Pancreas (tissue), 10 donors: ENCODE measurements at places on chromosomes 3 and 15. TPM values are rescaled to one million over a fixed set of nuclear protein-coding genes. Genes with fewer than 3 reads are reported as not detected.

The CSTA gene
- 3.7 TPM for polyA plus RNA-seq

The CLDN16 gene
- polyA plus RNA-seq = 0.57 TPM

The CCDC39 gene
- polyA plus RNA-seq = not detected

GRCh38 chr3:179682426-179683080 lies 29.7 kb downstream of the USP13 start:
- DNase-seq = no peak
- no peak overlapping the region for H3K4me3 ChIP-seq
- H3K36me3 ChIP-seq = no peaks in the 10 kb centered on the region
- no peaks in the 10 kb centered on the region for H3K27me3 ChIP-seq
- peaks cover 8% of the 10 kb centered on the region for H3K4me1 ChIP-seq

GRCh38 chr3:184314700-184315542 lies 515 bp downstream of the EIF4G1 start:
- no peaks in the 10 kb centered on the region for H3K27me3 ChIP-seq
- no peaks in the 10 kb centered on the region for H3K36me3 ChIP-seq
- peaks cover 19% of the 10 kb centered on the region for H3K4me1 ChIP-seq
- peak overlapping the region; percentile 83 for H3K4me3 ChIP-seq
- peak; percentile 92 for DNase-seq

DNA sequence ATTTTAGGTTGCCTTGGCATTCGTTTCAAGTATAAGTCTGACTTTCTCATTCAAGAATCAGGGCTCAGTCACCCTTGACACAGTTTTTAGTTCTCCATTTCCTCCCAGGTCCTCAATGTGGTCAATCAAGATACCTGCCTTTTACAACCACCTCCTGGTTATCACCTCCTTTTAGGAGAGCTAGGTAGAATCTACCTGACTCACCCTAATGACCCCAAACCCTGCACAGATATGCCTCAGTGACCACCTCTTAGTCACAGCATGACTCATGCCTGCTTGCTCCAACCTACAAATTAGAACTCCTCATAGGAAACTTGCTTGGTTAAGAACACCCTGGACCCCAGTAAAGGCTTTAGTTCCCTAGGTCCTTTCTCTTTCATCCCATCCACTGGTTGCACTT lies 22.5 kb downstream of the DMXL2 start:
- no peaks in the 10 kb centered on the region for H3K27me3 ChIP-seq
- peaks cover 6% of the 10 kb centered on the region for H3K4me1 ChIP-seq
- no peak for DNase-seq
- H3K4me3 ChIP-seq = no peak overlapping the region
- H3K27ac ChIP-seq = no peak overlapping the region

- no peaks in the 10 kb centered on the region for H3K4me1 ChIP-seq
- H3K27me3 ChIP-seq = no peaks in the 10 kb centered on the region
- no peak overlapping the region for H3K27ac ChIP-seq
- no peak overlapping the region for H3K4me3 ChIP-seq
- H3K36me3 ChIP-seq = no peaks in the 10 kb centered on the region
These were observed 87.2 kb downstream of the EBLN2 start for GRCh38 chr3:73148682-73149081.

DNA sequence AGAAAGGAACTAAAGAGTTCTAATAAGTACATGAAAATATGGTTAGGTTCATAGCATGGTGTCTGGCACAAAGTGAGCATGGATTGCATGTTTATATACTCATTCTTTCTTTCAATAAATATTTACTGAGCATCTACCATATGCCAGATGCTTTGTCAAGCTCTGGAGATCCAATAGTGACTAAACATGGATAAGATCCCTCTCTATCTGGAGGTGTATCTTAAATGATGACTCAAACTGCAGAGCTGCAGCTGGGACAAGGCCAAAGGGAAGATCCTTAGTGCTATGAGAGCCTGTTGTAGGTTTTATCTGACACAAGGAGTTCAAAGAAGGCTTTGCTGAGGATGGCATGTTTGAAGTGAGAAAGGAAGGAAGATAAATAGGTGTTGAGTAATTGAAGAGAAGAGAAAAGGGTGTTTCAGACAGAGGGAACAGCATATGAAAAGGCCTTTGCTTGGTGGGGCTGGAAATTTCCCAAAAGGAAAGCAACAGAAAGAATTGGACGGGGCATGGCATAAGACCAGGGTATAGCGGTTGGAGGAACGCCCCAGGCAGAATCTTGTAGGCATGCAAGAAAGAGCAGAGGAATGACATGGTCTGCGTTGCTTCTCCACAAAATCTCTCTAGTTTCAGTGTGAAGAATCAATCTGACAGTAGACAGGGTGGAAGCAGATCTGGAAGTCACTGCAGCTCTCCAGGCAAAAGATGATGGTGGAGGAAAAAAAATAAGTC lies 239.9 kb upstream of the LRTM1 start:
- H3K36me3 ChIP-seq = no peaks in the 10 kb centered on the region
- DNase-seq = no peak
- H3K27me3 ChIP-seq = no peaks in the 10 kb centered on the region
- H3K27ac ChIP-seq = no peak overlapping the region

The DAZL gene
- not detected for polyA plus RNA-seq

The CYP1A2 gene
- polyA plus RNA-seq = not detected

GRCh38 chr15:27889258-27889657 lies 209.9 kb downstream of the OCA2 start:
- H3K27me3 ChIP-seq = no peaks in the 10 kb centered on the region
- H3K4me3 ChIP-seq = no peak overlapping the region
- DNase-seq = no peak
